ENCODE measurements at places on chromosomes 5 and 9. TPM values are rescaled to one million over a fixed set of nuclear protein-coding genes. Genes with fewer than 3 reads are reported as not detected.

- H3K4me1 ChIP-seq: peaks cover 16% of the 10 kb centered on the region
- no peaks in the 10 kb centered on the region for H3K36me3 ChIP-seq
- DNase-seq: no peak
Measured at GRCh38 chr9:127858041-127858512, 3.6 kb upstream of the ENG start.

GRCh38 chr9:5263351-5264218 is 32.4 kb downstream of the INSL4 start:
- no peaks in the 10 kb centered on the region for H3K27me3 ChIP-seq
- no peak for DNase-seq
- no peaks in the 10 kb centered on the region for H3K36me3 ChIP-seq
- no peak overlapping the region for H3K27ac ChIP-seq
- no peak overlapping the region for H3K4me3 ChIP-seq

- H3K36me3 ChIP-seq: no peaks in the 10 kb centered on the region
- no peak overlapping the region for H3K27ac ChIP-seq
- no peaks in the 10 kb centered on the region for H3K4me1 ChIP-seq
- no peaks in the 10 kb centered on the region for H3K27me3 ChIP-seq
- H3K4me3 ChIP-seq: no peak overlapping the region
Measured at GRCh38 chr5:35087991-35088390, 40.2 kb upstream of the AGXT2 start.

- no peak overlapping the region for H3K4me3 ChIP-seq
- peaks cover 67% of the 10 kb centered on the region for H3K27me3 ChIP-seq
- H3K4me1 ChIP-seq: no peaks in the 10 kb centered on the region
- no peak overlapping the region for H3K27ac ChIP-seq
Measured at GRCh38 chr9:127751269-127752054, 16.4 kb upstream of the TOR2A start.

DNA sequence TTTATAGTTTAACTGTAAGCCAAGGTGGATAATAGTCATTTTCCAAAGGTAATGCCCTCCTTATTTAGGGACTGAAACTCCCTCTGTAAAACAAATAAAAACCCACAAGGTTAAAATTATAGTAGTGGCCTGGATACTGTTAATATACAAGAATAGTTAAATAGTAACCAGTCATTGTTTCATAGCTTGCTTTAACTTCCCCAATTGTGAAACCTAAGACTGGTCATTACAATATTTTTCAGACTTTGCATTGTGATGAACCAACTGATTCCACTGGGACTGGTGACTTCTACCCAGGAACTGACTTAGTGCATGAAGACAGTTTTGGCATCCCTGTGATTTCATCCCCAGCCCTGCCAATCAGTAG is 162.6 kb downstream of the SMC2 start:
- H3K36me3 ChIP-seq: no peaks in the 10 kb centered on the region
- H3K27me3 ChIP-seq: peaks cover 5% of the 10 kb centered on the region
- no peak for DNase-seq

DNA sequence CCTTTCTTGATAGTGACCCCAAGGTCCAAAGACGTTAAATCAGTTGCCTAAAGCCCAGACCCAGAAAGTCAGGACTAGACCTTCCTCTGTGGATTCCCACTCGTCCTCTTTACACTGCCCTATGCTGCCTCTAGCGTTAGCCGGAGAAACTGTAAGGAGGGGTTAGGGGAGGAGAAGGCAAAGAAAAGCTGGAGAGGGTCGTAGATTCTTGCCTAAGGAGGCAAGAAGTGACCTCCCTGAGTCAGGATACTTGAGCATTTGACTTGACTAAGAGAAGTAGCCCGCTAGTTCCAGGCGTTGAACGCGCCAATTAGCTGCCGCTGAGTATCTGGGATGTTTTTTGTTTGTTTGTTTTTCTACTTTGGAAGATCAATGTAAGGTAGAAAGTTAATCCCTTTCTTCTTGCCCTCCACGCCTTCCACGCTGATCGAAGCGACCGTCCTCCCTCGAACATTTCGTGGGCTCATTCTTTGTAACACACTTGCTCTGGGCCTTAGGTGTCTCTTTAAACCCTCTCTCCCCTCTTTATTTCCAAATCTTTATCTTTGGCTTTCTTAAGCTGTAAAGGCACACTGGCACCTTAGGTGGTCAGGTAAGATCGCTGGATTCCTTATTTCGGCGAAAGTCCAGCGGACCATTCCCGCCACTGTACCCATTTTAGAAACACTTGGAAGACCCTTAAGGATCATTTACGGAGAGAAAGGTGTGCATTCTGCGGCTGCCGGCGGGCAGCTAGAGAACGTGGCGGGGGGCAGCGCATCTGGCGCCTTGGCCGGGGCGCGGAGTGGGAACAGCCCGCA is 5.1 kb upstream of the RGMB start:
- H3K4me3 ChIP-seq: peak overlapping the region; percentile 76
- no peaks in the 10 kb centered on the region for H3K36me3 ChIP-seq
- H3K27ac ChIP-seq: no peak overlapping the region
- peaks cover 42% of the 10 kb centered on the region for H3K27me3 ChIP-seq
- peaks cover 38% of the 10 kb centered on the region for H3K4me1 ChIP-seq
- DNase-seq: no peak

DNA sequence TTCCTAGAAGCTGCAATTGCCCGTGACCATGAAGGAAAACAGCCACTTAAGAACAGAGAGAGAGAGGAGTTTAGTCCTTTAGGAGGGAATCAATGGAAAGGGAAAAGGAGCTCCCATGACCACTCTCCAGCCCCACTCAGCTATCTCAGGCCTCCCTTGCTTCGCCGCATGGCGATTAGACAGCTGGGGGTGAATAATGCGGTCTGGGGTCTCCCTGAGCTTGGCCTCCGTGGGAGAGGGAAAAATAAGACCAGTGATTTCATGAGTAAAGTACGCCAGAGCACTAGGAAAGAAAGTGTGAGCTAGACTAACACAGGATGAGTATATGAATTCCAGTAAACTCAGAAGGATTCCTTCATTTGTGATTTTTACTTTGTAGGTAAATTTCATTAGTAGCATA is 180.3 kb downstream of the TRIO start:
- no peak for DNase-seq
- H3K36me3 ChIP-seq: peaks cover 52% of the 10 kb centered on the region
- H3K27ac ChIP-seq: peak overlapping the region; percentile 65
- peaks cover 9% of the 10 kb centered on the region for H3K4me1 ChIP-seq

DNA sequence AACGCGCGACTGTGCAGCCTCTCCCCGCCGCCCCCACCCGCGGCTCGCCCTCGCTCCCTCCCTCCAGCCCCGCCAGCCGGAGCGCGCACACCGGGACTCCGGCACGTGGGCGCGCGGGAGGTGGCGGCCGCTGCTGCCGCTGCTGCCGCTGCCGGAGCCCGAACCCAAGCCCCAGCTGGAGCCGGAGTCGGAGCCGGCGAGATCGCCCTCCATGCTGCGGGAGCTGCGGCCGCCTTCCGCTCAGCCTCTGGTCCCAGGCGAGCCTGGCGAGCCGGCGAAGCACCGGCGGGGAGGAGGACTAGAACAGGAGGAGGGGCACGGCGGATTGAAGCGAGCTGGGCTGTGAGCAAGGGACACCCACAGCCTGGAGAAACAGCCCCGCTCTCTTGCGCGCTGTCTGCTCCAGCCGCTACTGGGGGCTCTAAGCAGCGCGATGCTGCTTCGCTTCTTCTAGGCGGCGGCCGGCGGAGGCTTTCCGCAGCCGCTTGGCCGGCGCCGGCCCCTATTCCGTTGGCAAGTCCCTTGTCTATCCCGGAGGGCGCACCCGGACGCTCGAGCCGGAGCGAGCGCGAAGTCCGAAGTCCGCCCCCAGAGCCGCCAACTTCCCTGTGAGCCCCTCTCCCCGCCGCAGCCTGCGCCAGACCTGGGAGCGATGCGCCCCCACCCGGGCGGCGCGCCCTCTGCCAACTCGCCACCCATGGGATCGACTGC is 598.7 kb upstream of the SGCD start:
- no peaks in the 10 kb centered on the region for H3K36me3 ChIP-seq
- peaks cover 7% of the 10 kb centered on the region for H3K4me1 ChIP-seq
- H3K4me3 ChIP-seq: peak overlapping the region; percentile 55
- H3K27ac ChIP-seq: no peak overlapping the region

DNA sequence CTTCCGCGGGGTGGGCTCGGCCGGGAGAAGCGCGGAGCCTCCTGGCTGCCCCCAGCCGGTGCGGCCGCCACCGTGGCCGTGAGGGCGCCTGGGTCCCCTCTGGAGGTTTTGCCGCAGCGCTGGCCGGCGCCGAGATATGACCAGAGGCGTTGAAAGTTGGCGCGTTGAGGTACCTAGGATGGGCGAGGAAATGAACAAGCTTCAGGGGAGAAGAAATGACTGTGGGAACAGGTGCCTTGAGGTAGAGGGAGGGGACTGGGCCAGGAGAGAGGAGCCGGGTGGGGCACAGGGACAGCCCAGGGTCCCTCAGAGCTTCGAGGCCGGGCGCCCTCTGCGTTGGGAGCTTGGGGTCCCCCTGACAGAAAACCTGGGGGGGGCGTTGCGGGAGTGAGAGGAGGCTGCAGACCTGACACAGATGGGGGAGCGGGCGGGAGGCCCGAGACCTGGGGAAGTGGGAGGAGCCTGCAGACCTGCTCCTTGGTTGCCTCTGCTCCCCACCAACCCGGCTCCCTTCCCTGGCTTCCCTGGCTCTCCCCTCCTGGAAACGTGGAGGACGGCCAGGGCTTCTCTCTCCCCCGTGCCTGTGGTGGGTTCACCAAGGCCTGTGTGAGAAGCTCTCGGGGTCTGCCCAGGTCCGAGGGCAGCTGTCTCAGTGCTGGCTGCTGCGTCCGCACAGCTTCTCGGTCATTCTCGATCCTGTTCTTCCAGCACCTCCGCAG is 14.2 kb downstream of the RABL6 start:
- no peak overlapping the region for H3K27ac ChIP-seq
- no peak for DNase-seq
- no peaks in the 10 kb centered on the region for H3K27me3 ChIP-seq
- H3K4me3 ChIP-seq: peak overlapping the region; percentile 22

Gene PCDHA13
- 5.8 TPM for total RNA-seq

Gene SVEP1
- total RNA-seq: 45.2 TPM

Gene SLC46A2
- total RNA-seq: not detected

Gene COL27A1
- total RNA-seq: 138 TPM

Gene TMEM232
- total RNA-seq: 5.7 TPM

Gene CDKN2AIPNL
- 24.9 TPM for total RNA-seq

Gene NR4A3
- 15.4 TPM for total RNA-seq

Gene WDR38
- not detected for total RNA-seq

All from mesothelial cell of epicardium (in vitro differentiated cells).